ENCODE measurements at places on chromosomes 3 and 15. TPM values are rescaled to one million over a fixed set of nuclear protein-coding genes. Genes with fewer than 3 reads are reported as not detected.

GATM gene
- total RNA-seq, result 0.20 TPM

DYNLT2B gene
- 34.8 TPM for total RNA-seq

GPR149 gene
- total RNA-seq, result not detected

SPINK8 gene
- total RNA-seq, result not detected

CCDC39 gene
- total RNA-seq, result not detected

SLC25A36 gene
- total RNA-seq, result 42.2 TPM

TMEM266 gene
- 0.07 TPM for total RNA-seq

P2RY1 gene
- 1.8 TPM for total RNA-seq

PARP16 gene
- total RNA-seq, result 3.6 TPM

OR5K2 gene
- total RNA-seq, result not detected

ARPP21 gene
- total RNA-seq, result not detected

DOCK3 gene
- total RNA-seq, result 0.03 TPM

FAM3D gene
- total RNA-seq, result not detected

ADAMTS17 gene
- 0.14 TPM for total RNA-seq

Measured in foreskin keratinocyte (primary cell).